ENCODE measurements at places on chromosomes 12 and 14.

DNA sequence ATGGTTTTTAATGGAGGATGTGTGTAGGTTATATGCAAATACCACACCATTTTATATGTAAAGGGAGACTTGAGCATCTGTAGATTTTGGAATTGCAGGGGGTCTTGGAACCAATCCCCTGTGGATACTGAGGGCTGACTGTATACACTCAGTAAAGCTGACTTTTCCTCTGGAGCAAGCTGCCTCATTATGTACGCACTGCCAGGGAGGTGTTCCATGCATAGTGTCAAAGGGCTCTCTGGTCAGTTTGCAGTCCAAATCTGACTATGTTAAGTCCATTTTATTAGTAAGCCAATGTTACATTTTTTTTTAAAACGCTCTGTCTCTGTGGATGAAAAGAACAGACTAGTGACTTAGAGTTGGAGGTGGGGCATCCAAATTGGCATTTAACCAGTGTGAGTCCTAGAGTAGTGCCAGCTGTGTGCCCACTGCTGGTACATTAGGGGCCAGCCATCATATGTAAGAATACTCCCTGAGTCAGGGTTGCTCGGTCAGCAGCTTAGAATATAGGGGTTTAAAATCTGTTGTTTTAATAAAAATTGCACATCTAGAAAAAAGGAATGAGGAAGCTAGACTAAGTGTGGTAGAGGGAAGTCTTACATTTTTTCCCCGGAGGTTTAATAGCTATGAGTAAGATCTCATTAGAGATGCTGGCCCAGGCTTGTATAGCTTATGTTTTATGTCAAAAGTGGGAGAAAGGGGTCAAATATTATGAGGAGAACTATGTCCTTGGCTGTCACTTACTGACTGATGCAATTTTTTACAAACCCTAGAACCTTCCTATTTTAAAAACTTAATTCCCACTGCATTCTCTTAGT is 87.0 kb downstream of the TESC start:
- DNase-seq: no peak

DNA sequence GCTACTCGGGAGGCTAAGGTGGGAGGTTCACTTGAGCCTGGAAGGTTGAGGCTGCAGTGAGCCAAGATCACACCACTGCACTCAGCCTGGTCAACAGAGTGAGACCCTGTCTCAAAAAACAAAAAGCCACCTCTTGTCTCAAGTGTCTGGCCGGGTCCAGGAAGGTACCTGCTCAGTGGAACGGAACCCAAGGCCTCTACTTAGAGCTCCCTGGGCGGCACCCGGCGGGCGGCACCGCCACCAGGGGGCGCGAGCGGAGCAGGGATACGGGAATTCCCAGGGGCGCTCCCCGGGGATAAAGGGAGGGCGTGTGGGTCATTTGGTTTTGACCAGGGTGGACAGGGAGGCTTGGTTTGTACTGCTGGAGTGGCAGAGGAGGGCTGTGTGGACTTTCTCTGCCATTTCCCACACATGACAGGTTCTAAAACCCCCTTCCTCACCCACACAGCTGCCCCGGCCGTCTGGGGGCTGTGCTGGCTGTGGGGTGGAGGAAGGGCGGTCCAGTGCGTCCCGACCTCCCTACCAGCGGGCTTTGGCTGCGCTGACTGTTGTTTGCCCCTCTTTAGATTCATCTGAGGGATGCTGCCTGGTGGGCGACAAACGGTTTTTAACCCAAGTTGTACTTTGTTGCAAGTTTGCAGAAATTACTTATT is 91.4 kb downstream of the SETD3 start:
- peak; percentile 72 for DNase-seq

- no peak for DNase-seq
Observed at GRCh38 chr12:6426882-6427671, 17.7 kb upstream of the CD27 start.

DNA sequence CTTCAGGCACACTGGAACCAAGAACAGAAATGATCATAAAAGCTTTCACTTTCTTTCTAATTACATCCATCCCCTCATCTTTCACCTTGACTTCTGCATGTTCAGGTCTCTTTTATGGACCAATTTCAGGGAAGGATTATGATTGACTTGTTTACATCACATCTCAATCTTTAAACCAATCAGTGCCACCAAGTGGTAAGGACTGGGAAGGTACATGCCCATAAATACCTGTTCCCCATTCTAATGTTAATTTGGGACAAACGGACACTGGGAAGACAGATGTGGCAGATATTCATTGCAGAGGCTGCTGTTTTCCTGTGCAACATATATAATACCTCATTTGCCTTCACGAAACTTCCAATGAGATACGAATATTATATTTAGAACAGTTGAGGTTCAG is 978.1 kb downstream of the GALC start:
- DNase-seq: no peak

GRCh38 chr12:124432376-124432775 is 135.0 kb downstream of the NCOR2 start:
- DNase-seq: no peak

DNA sequence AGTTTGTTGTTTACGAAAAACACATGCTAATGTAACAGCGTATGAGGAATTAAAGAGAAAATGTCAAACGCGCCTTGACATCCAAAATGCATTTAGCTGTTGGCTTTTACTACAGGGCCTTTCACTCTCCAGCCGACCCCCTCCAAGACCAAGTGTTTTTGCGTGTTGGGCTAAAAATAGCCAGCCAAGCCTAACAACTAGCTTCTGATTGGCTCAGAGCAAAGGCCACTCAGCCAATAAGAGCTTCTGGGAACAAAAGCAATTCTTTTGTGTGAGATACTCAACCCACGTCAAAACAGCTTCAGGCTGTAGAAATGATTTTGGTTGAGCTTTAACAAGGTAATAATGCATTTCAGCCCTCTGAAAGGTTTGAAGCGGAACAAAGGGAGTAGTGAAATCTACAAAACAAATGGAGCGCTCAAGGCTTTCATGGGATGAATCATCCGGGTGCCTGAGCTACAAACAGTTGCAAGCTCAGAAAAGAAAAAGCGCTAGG is 198.7 kb upstream of the DCN start:
- DNase-seq: peak; percentile 81

DNA sequence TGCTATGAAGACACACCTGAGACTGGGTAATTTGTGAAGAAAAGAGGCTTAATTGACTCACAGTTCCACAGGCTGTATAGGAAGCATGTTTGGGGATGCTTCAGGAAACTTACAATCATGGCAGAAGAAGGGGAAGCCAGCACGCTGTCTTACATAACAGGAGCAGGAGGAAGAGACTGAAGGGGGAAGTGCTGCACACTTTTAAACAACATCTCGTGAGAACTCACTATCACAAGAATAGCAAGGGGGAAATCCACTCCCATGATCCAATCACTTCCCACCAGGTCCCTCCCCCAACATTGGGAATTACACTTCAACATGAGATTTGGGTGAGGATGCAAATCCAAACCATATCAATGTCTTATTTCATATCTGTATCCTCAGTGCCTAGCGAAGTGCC is 307.2 kb downstream of the ATP23 start:
- no peak for DNase-seq

GRCh38 chr14:105884808-105885281 is 358.5 kb downstream of the TMEM121 start:
- no peak for DNase-seq

- DNase-seq: no peak
Observed at GRCh38 chr14:69664865-69665526, 53.6 kb downstream of the SUSD6 start.

DNA sequence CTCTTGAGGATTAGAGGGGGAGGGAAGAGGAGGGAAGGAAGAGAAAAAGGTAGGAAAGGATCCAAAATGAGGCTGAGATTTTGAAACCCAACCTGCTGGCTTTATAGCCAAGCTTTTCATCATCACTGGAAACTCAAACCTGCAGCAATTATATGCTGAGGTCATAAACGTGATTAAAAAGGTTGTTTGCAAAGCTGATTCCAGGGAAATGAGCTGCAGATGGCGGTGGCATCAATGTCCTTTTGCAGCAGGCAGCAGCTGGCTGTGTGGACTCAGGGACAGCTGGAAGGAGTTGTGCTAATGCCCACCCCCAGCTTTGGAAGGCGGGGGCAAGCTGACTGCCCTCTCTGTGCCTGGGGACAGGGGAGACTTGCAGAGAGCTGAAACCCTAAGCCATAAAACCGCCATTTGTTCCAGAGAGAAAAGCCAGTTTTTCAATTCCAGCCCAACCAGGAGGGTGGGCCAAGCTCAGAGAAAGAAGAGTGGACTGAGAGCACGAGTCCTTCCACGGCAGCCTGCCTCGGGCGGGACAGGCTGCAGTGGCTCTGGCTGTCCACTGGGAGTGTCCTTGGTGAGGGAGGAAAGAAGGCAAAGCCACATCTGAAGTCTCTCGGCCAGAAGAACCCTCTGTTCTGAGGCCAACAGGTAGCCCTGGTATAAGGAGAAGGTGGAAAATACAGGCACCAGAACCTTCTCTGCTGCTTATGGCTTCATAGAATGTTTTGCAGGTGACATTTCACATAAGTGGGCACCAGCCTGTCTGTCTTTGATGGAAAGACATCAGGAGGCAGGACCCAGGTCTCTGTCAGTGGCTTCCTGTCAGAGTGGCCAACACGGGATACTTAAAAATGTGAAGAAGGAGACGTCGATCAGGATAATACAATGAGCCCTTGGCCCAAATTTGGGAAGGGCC is 90.7 kb downstream of the SINHCAF start:
- DNase-seq: peak; percentile 80

DNA sequence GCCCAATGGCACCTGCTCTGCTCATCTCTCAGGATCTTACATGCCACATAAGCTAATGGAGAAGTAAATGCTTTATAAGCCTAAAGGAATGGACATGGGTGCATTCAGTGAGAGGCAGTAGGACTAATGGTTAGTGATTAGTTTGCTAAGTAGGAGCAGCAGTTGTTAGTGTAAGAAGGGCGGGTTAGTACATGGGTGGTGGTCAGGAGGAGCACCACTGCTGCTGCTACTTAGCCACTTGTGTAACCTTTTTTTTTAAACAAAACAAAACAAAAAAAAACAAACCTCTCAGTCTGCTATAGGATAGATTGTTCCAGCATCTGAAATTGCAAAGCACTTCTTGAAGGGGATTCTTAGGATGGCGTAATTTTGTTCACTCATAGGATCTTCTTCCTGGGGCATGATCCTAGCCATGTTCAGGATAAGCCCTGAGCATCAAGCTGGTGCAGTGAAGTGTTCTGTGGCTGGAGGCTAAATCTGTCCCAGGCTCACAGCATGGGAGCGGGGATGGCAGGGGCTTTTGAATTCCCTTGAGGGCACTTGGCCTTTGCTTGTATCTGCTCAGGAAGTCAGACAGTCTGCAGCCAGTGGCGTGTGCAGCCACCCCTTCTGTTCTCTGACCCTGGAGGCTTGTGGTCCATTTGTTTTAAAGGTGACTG is 63.6 kb downstream of the CHST11 start:
- no peak for DNase-seq

DNA sequence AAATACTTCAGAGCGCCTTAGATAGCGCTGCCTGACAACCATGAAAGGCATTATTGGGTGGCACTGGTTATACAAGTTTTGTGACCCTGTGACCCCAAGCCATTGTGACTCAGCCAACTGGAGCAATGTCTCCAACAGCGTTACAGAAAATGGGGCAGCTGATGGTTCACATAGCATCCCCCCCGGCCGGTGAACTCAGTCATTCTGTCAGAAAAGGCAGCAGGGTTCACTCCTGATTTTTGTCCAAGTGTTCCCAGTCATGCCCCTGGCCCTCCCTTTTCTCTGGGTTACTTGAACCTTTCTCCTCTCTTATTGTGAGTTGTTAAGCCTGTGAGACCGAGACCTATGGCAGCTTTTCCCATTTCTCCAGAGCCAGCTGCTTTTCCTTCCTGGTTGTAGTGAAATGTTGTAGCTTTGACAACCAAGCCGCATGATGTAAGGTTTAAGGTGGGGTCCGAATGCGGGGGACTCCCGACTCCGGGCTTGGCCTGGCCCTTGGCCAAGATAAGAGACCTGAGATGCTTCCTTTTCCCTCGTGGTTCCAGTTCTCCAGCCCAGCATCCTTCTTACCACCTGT is 22.0 kb downstream of the CD9 start:
- no peak for DNase-seq

DNA sequence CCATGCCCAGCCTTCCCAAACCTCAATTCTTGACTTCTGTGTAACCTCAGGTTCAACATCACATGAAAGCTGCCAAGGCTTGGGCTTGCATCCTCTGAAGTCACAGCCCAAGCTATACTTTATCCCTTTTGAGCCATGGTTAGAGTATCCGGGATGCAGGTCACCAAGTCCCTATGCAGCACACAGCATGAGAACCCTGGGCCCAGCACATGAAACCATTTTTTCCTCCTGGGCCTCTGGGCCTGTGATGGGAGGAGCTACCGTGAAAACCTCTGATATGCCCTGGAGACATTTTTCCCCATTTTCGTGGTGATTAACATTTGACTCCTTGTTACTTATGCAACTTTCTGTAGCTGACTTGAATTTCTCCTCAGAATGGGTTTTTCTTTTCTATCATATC is 25.8 kb upstream of the DIO2 start:
- no peak for DNase-seq

GRCh38 chr12:4540638-4541037 is 1.9 kb downstream of the RAD51AP1 start:
- no peak for DNase-seq

- DNase-seq: peak; percentile 92
Observed at GRCh38 chr12:93943780-93944179, 204.6 kb upstream of the PLXNC1 start.

DNA sequence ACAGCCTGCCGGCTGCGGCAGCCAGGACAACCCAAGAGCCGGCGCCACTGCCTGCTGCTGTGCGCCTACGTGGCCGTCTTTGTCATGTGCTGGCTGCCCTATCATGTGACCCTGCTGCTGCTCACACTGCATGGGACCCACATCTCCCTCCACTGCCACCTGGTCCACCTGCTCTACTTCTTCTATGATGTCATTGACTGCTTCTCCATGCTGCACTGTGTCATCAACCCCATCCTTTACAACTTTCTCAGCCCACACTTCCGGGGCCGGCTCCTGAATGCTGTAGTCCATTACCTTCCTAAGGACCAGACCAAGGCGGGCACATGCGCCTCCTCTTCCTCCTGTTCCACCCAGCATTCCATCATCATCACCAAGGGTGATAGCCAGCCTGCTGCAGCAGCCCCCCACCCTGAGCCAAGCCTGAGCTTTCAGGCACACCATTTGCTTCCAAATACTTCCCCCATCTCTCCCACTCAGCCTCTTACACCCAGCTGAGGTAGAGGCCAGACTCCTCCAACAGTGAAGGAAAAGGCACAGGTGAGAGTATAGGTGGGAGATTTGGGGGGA is 10.3 kb downstream of the ZBTB39 start:
- no peak for DNase-seq

DNA sequence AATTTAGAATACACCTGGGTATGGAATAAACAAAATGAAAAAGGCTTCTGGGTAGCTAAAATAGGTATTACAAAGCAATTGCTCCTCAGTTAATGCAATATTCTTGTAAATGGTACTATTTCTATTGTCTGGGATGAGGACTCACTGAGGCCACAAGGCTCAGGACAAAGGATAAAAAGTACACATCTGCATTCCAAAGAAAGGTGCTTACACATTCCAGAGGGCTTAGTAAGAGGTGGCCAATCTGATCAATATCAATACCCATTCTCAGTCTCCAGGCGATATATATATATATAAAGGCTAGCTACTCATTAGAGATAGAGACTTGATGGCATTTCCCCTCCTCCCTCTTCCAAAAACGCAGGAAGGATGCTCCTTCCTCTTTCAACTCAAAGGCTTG is 43.8 kb downstream of the ATXN7L3B start:
- DNase-seq: no peak

GRCh38 chr14:91482263-91483013 is 27.7 kb downstream of the PPP4R3A start:
- peak; percentile 35 for DNase-seq

- DNase-seq: no peak
Observed at GRCh38 chr12:16610743-16611142, 4.8 kb upstream of the LMO3 start.

- no peak for DNase-seq
Observed at GRCh38 chr14:40053416-40053815, 621.2 kb upstream of the FBXO33 start.

GRCh38 chr14:91273885-91274273 is 29.4 kb upstream of the GPR68 start:
- no peak for DNase-seq

All from AG20443 (cell line).